GM12864 (cell line): ENCODE measurements at places on chromosomes 7 and 10.

DNA sequence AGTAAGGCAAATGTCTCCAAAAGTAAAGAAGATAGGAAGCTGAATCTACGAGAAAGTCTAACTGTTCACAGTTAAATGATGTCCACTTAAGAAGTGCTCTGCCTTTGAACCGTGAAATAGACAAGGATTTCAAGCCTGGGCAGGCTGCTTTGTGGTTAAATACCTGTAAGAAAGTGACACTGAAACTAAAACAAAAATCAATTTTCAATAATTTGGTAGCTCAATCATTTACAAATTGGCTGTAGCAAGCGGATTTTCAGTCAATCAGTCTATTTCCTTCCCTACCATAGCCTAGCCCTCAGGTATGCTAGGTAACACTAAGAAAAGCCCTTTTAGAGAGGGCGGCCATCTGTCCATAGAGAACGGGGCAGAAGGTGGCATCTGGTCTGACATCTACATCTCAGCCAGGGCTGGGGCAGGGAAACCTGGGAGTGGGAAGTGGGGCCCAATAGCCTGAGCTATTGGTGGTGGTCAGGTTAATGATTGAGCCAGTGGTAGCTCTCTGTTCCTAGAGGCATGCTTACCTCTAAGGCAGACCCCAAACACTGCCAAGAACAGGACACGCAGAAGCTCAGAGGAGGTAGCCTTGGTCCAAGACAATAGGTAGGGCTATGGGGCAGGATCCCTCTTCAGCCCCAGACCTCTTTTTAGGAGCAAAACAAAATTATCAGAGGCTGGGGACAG lies 223.2 kb downstream of the CCSER2 start:
- no peak for DNase-seq

GRCh38 chr7:92520024-92520423 lies 8.3 kb downstream of the PEX1 start:
- no peak for DNase-seq

DNA sequence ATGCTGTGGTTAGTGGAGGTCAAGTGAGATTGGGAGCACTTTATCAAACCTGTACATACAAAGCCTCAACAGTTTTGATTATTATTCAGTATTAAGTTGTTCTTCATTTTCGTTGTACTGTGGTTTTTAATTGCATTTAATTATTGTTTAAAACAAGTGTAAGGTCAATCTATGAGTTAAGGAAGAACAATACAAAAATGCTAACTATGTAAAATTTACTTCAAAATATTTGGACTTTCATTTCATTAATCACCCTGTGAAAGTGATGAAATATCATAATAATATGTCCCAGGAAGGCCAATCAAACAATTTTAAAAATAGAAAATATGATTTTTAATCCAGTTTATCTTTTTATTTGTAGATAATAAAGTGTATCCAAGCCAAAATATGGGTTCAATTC lies 13.6 kb upstream of the NDUFA5 start:
- no peak for DNase-seq

GRCh38 chr10:77355844-77356243 lies 281.8 kb downstream of the KCNMA1 start:
- no peak for DNase-seq

GRCh38 chr7:27109466-27110185 lies 7.1 kb upstream of the HOXA2 start:
- DNase-seq, result no peak

- peak; percentile 2 for DNase-seq
Measured at GRCh38 chr7:23863209-23863787, 153.3 kb downstream of the STK31 start.

DNA sequence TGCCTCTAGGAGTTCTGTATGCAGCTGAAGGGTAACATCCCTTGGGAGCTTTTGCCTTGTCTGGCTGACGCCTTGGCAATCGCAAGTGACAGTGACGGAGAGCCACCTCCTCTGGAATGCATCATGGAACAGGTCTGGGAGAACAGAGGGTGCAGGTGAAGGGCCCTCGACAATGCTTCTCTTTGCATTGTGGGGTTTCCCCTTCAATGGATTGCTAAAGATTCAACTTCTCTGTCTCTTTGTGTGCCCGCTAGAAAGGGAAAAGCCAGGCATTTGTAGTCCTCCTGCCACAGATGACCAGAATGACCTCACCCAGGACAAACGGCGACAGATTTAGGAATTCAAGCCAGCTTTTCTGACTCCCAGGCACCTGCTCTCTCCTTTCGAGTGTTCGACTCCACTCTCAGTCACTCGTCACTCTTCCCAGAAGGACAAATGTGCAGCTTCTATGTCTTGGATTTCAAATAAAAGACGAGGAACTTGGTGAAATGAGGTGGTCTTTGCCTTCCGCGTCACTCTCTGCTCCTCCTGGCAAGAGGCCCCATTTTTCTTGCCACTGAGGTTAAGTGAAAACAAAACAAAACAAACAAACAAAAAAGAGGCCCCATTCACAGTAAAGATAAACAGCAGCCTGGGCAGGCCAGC lies 26.1 kb downstream of the IL2RA start:
- DNase-seq, result no peak

DNA sequence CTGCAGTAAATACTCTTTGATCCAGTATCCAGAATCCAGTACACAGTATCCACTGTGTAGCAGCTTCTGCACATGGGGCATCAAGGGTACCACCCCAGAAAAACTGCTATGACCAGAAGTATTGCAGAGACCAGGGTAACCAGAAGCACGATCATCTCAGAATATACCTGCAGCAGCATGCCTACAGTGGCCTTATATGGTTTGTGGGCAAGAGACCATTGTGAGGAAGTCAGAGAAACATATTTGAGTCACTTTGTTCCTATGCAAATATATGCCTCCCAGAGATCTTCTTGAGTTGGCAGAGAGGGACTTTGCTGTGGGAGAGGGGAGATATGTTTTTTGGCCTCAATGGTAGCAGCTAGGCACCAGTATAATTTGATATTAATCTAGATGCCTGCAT lies 206.4 kb upstream of the LRRTM3 start:
- DNase-seq, result no peak

- no peak for DNase-seq
Measured at GRCh38 chr10:1698185-1698584, 39.1 kb downstream of the ADARB2 start.

GRCh38 chr7:55127135-55127551 lies 108.3 kb downstream of the EGFR start:
- DNase-seq, result no peak

- DNase-seq, result no peak
Measured at GRCh38 chr10:80350251-80350650, 6.3 kb downstream of the DYDC1 start.

DNA sequence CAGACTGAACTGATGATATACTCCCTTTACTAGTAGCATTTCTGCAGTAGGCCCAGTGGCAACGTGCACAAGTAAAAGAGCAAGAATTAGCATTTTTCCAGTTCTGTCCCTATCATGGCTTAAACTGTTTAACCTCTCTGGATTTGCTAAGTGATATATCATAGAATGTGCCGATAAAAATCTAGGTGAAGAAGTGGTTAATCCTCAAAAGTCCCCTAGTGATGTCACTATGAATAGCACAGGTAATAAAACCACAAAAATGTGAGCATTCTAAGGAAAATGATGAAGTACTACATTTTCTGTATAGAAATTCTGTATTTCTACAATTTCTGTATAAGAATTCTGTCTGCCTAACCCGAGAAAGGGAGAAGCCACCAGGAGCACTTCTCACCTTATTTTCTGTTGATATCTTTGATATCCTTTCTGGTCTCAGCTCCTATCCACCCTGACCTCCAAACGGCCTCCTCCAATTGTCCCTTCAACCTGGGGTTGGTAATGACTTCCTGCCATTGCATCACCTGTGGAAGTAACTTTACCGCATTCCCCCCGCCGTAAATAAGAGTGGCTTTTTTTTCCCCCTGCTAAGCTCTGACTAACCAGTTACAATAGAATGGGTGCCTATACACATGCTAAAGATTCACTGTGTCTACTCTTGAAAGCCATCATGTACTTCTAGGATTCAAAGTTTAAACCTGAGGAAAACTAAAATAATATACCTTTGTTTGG lies 155.9 kb upstream of the ASAH2 start:
- no peak for DNase-seq

DNA sequence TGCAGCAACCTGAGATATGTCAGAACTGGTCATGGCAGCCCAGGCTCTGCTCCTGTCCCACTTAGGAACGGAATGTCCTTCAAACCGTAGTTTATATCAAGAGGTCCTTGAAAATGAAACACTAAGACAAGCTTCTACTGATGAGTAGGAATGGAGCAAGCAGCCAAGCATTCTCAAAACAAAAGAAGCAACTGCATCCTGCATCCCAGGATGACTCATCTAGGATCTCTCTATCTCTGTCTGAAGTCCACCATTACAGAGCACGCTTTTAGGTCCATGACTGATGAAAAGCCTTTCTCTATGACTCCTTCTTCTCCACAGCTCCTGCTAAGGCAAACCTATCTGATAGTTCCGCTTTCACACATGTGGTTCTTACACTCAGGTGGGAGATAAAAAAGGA lies 16.3 kb downstream of the MBL2 start:
- DNase-seq, result no peak

DNA sequence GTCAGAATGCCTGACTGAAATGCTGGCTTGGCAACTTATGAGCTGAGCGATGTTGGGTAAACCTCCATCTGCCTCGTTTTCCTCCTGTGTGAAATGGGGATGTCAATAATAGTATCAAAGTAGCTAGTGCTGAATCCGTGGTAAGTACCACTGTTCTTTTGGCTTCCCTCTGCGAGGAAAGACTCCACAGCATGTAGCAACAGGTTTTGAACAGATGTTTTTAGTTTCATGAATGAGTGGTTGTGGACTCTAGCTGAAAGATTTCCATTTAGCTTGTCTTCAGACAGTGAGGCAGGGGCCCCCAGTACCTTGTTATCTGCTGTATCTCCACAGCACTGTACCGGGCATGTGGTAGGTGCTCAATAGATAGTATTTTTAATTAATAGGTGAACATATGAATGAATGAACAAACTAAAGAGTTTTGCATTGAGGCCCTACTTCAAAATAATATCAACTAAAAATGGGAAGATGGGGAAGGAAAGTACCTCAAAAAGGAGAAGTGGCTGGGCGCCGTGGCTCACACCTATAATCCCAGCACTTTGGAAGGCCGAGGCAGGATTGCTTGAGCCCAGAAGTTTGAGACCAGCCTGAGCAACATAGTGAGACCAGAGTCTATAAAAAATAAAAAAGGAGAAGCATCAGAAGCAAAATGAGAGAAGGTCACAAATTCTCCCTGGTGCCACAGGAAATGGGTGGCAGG lies 5.6 kb upstream of the DLG5 start:
- no peak for DNase-seq

DNA sequence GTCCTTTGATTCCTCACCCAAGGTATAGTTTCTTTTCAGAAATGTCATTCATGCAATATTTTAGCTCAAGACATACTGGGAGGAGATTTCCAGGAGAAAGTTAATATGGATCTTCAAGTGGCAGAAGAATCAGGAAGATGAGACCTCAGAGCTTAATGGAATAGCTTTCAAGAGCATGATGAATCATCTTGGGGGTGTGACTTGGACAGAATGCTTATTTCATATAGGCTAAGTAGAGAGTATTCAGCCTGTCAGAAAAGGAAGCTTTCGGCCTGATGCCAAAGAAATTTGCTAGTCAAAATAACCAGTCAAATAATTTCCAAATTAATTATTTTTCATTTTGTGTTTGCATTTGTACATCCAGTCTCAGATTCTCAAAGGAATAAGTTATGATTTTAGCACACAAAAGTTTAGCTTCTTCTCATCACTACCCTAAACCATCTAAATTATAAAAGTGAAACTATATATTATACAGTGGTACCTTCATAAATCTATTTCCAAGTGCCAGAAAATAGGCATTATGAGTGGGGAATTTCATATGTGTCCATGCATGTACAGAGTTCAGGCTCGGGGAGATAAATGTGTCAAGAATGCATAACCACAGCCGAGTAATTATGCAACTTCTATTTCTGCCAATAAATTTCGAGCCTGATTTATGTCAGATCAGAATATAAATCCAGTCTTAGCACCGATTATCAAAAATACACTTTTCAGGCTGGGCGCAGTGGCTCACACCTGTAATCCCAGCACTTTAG lies 27.3 kb upstream of the CALD1 start:
- DNase-seq, result no peak

GRCh38 chr10:132796846-132797245 lies 10.9 kb upstream of the NKX6-2 start:
- no peak for DNase-seq

GRCh38 chr7:95517870-95518269 lies 32.1 kb downstream of the ASB4 start:
- DNase-seq, result no peak

- no peak for DNase-seq
Measured at GRCh38 chr10:53606981-53607380, 834.4 kb upstream of the MBL2 start.

DNA sequence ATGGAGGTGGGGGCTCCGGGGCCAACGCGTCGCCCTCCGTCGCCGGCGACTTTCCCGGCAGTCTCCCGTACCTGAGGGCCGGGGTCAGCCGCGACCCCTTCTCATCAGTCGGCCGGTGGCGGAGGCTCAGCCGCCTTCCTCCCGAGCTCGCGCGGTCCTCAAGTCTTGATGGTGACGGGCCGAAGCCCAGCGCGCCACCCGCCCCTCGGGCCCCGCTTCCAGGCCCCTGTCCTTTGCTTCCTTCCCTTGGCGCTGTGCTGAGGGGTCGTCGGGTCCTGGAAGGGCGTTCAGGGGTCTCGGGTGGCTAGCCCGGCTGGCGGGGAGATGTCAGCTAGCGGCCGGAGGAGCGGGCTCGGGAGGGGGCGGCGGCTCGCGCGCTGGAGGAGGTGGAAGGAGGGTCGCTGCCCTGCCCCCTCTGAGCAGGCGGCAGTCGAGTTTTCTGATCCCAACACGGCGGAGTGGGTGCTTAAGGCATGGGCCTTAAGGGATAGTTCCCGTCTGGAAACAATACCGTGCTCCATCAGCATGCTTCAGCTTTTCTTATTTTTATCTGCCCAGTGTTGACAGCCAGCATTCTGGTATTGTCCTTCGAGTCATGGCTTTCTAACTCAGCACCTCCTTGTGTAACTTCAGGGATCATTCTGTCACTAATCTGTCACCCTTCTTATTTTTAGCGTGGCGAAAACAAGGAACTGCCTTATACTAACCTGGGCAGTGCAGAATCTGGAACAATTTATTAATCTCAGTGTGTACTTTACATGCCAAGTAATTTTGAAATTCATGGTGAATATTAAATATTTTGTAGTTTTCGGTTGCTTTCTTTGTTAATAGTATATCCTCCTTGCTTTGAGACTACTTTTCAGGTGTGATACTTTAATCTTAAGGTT lies 748 bp downstream of the PHTF2 start:
- no peak for DNase-seq
